ENCODE measurements at places on chromosomes 1 and 21.

DNA sequence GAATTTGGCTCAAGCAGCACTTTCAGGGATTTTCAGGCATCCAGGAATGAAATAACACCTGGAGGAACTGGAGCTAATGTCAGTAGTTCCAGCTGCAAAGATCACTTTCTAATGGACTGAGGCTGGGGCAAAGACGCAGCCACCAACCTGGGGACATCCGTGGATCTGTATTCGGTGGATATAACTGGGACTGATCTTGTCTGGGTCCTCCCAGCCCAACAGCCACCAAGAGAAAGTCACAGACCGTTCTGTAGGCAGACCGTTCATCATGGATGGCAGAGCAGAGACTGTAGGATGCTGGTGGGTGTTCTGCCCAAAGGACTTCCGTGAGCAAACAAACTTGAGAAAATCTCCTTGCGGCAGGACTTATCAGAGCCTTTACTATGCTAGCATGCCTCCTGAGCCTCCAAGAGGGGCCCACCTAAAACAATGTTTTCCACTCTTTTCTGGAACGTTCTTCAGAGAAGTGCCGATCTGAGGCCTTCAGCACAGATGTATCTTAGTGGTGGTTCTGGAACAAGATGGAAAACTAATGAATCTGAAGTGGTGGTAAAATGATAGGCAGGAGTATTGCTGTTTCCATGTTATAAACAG, 86.1 kb upstream of the KLHDC7A start:
- DNase-seq = no peak

DNA sequence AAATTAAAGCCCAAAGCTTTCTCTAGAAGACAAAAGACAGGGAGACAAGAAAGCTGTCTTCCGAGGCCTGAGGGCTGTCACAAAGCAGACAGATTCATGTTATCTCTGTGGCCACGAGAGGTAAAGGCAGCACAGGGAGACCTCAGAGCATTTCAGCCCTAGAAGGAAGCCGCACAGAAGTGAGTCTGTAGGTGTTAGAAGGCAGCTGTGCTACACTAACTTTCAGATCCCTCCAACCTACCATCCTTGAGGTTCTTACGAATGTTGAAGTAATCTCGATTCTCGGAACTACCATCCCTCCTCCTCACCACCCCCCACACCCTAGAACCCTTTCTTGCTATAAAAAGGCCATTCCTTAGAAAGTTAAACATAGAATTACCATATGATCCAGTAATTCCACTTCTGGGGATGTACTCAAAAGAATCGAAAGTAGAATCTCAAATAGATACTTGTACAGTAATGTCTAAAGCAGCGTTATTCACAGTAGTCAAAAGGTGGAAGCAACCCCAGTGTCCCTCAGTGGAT, 21.5 kb upstream of the LYST start:
- DNase-seq = peak; percentile 80

- no peak for DNase-seq
Observed at GRCh38 chr1:245715970-245716369, 561.2 kb downstream of the KIF26B start.

DNA sequence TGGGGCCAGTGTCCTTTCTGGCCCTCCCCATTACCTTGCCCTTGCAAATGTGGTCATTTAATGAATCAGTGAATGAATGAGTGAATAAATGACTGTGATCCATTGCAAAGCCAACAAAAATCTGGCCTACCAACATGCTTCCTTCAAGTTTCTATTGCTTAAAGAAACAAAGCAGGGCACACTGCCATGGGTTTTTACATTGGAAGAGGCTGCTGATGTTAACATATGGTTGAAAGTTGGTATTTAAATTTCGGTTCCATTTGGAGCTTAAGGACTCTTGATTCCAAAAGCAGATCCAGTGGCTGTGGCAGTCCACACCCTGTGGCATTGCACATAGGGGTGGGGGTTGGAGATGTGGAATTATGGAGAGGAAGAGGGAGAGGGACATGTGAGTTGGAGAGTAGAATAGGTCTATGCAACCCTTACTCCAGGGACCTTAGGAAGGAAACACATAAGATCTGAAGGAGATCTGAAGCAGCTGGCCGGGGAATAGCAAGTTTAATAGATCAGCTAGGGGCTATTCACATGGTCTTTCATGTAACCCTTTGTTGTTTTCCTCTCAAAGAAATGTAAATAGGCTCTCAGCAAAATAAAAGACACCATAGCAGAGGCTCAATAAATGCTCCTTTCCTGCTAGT, 7.2 kb downstream of the ABCA4 start:
- DNase-seq = no peak

DNA sequence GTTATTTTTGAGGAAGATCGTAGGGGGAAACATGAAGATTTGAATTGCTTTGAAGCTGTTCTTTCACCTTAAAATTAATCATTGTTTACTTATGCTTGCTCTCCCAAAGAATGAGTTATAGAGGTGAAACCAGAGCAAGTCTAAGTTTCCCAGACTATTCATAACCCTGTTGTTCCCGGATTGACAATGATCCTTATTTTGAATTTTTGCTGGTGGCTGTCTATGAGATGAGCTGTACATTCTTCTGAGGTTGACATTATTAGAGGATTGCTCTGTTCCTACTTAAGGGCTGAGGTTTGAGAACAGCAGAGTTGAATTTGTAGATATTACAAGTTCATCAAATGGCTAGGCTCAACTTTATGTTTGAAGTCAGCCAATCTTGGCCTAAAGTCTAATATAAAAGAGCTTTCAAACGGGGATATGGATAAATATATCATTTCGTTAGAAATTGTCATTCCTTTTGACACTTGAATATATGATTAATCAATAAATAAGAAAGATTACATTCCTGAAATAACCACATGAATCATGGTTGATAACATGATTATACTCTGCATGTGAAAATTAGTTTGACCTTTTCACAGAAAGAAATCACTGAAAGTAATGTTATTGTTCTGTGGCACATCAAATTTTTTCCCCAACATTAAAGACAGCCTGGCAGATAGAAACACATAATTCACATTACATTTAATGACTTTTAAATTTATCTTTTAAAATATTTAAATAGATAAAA, 19.1 kb upstream of the PDE4B start:
- no peak for DNase-seq

DNA sequence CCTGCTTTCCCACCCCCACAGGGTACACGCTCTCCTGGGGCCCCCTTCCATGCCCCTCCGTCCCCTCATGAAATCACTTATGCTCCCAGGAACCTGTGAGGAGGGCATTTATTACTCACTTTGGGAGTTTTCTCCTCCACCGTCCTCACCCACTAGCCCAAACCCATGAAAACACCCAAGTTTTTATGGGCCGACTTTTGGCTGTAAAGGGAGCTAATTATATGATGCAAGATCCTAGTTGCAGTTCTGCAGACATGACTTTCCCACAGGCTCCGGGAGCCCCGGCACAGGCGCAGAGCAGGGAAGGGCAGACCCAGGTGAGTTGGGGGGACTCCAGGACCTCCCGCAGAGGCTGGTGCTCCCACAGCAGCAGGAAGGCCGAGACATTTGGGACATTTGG, 29.7 kb downstream of the EPHA2 start:
- DNase-seq = no peak

DNA sequence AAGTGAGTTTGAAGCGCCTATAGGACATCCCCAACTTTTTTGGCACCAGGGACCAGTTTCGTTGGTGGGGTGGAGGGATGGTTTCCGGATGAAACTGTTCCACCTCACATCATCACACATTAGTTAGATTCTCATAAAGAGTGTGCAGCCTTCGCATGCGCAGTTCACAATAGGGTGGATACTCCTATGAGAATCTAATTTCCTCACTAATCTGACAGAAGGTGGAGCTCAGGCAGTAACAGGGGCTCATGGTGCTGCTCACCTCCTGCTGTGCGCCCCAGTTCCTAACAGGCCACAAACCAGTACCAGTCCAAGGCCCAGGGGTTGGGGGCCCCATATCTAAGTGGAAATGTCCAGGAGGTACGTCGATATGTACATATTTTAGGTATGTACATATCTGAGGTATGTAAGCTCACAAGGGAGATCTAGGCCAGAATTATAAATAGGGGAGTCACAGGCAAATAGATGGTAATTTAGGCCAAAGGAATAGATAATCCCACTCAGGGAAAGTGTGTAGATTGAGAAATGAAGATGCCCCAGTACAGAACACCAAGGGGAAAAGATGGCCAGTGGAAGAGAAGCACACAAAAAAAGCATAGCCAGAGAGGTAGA, 27.5 kb upstream of the RASAL2 start:
- no peak for DNase-seq

DNA sequence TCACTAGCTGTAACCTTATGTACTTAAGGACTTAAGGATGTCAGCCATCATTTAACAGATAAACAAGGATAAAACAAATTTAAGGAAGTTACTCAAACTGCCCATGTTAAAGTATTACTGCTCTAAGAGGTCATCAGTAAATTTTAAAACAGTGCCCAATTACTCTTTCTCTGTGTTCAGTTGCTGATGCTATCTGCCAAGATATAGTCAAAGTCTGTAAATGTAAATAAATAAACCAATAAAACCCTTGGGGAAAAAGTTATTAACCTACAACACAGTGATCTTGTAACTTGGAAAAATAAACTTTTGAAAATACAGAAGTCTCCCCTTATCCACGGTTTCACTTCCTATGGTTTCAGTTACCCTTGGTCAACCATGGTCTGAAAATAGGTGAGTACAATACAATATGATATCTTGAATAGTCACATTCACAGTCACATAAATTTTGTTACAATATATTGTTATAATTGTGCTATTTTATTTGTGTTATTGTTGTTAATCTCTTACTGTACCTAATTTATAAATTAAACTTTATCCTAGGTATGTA, 501.8 kb downstream of the LMO4 start:
- no peak for DNase-seq

- DNase-seq = no peak
Observed at GRCh38 chr1:86733340-86733739, 29.0 kb downstream of the SH3GLB1 start.

DNA sequence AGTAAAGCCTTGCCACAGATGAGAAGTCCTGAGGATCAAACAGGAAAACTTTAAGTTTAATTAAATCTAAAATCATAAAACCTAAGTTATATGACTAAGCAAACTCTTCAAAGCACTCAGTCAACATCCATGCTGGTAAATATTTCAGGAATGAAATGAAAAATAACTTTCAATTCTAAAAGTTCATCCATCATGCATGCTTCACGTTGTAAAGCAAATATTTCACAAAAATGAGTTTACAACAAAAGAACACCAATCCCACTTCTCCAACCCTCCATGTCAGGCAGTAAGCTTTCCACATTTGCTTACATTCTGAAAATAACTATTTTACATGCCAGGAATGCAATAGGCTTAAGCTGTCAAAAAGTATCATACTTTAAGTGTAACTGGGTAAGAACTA, 16.8 kb downstream of the APP start:
- no peak for DNase-seq

GRCh38 chr21:39350094-39351005, 1.5 kb upstream of the HMGN1 start:
- DNase-seq = no peak

DNA sequence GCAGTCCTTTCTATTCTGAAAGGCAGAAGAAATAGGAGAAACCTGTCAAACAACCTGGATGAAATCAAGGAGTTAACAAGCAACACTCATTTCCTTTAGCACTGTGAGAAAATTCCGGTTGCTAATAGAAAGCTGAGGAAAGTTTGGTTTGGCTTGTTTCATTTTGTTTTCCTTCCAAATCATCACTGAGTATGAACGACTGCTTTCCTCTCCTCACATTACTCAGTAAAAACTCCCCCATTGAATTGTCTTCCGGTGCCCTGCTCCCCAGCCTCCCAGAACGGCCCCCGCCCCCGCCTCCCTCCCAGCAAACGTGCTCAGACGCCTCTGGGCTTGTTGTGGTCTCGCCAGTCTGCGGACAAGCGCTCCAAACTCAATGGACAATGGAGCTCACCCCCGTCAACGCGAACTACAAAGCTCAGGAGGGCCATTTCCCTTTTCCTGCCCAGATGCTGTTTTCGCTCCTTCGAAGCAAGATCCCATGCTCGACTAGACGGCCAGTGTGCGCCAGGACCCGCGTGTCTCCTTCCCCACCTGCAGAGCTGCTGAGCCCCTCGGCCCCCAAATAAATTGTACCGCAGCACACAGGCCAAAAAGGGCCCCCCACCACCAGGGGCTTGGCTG, 747 bp downstream of the STX6 start:
- peak; percentile 57 for DNase-seq

- no peak for DNase-seq
Observed at GRCh38 chr1:241485145-241485544, 34.4 kb downstream of the FH start.

- no peak for DNase-seq
Observed at GRCh38 chr1:30185313-30185712, 538.1 kb downstream of the MATN1 start.

DNA sequence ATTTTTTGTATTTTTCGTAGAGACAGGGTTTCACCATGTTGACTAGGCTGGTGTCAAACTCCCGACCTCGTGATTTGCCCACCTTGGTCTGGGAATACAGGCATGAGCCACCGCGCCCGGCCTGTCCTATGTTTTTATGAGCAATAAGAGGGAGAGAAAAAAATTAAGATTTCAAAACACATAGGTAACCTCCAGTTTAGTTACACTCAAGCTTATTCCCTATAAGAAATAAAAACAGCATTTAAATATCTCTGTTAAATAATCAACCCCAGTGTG, 7.1 kb downstream of the RSBN1 start:
- no peak for DNase-seq

- DNase-seq = no peak
Observed at GRCh38 chr1:198143797-198144196, 13.0 kb upstream of the NEK7 start.

DNA sequence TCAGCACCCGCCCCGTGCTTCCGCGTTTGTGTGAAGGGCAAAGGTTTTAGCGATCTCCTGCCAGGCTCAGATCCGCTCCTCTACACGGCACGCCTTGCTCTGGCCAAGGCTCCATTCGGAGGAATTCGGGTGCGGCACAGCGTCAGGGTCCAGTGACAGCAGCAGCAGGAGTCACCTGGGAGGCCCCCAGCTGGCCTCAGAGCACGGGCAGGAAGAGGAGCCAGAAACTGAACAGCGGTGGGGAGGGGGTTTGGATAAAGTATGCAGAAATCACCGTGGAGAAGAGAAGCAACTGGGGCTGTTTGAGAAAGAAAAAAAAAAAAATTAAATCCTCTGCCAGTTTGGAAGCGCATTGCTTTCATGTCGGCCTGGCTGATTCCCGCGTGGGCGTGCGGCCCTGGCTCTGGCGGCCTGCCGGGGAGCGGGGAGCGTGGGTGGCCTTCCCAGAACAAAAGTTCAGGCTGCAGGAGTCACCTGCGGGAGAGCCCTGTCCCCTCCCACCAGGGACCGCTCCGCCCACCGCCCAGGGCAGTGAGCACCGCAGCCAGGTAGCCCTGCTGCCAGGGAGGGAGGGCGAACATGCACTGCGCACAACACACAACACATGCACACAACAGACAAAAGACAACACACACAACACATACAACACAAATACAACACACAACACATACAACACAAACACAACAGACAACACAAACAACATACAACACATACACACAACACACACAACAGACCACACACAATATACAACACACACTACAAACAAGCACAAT, 107.6 kb downstream of the ETS2 start:
- DNase-seq = peak; percentile 23

- DNase-seq = no peak
Observed at GRCh38 chr1:225567789-225568188, 85.1 kb downstream of the ENAH start.

Measured in T-helper 2 cell treated with Interferon-gamma antibody and Interleukin-4, amounts not matched to agents 5 μg/mL and 100 μg/mL, for 36 hours (primary cell).